ENCODE measurements at places on chromosomes 3 and 15. TPM values are rescaled to one million over a fixed set of nuclear protein-coding genes. Genes with fewer than 3 reads are reported as not detected.

GRCh38 chr3:153242896-153243295 lies 80.9 kb downstream of the RAP2B start:
- H3K4me1 ChIP-seq = no peaks in the 10 kb centered on the region
- DNase-seq = no peak
- H3K27ac ChIP-seq = no peak overlapping the region

GRCh38 chr3:18740631-18741583 lies 315.8 kb upstream of the SATB1 start:
- H3K36me3 ChIP-seq = no peaks in the 10 kb centered on the region
- no peaks in the 10 kb centered on the region for H3K27me3 ChIP-seq
- no peaks in the 10 kb centered on the region for H3K4me1 ChIP-seq
- peak; percentile 20 for DNase-seq
- peak overlapping the region; percentile 16 for H3K27ac ChIP-seq

GRCh38 chr15:20645956-20646355 lies 104.4 kb upstream of the GOLGA6L6 start:
- DNase-seq = no peak
- no peak overlapping the region for H3K27ac ChIP-seq
- H3K4me1 ChIP-seq = no peaks in the 10 kb centered on the region
- no peaks in the 10 kb centered on the region for H3K27me3 ChIP-seq

- no peak for DNase-seq
- no peak overlapping the region for H3K27ac ChIP-seq
- no peaks in the 10 kb centered on the region for H3K27me3 ChIP-seq
Measured at GRCh38 chr15:46088486-46089445, 453.9 kb downstream of the SQOR start.

GRCh38 chr3:88462230-88462629 lies 312.5 kb downstream of the C3orf38 start:
- H3K4me3 ChIP-seq = no peak overlapping the region
- H3K36me3 ChIP-seq = no peaks in the 10 kb centered on the region
- no peak overlapping the region for H3K27ac ChIP-seq

DNA sequence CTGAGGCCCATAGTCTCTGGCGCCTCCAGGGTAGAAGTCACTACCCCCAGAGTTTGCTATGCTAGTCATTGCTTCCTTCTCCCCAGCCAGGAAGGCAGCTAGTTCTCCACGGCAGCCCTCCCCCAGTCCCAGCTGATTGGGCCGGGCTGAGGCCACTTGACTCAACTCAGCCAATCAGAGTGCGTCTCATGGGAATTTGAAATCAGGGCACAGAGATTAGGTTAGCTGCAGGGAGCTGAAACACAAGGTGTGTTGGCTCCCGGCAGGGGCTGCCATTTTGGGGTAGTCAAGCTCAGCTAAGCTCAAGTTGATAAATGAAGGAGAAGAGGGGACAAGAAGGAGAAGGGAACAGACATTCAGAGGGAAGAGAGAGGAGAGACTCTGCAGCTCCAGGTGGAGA lies 32.8 kb downstream of the LINGO1 start:
- H3K36me3 ChIP-seq = no peaks in the 10 kb centered on the region
- H3K27me3 ChIP-seq = no peaks in the 10 kb centered on the region
- H3K4me1 ChIP-seq = no peaks in the 10 kb centered on the region
- no peak overlapping the region for H3K4me3 ChIP-seq

DNA sequence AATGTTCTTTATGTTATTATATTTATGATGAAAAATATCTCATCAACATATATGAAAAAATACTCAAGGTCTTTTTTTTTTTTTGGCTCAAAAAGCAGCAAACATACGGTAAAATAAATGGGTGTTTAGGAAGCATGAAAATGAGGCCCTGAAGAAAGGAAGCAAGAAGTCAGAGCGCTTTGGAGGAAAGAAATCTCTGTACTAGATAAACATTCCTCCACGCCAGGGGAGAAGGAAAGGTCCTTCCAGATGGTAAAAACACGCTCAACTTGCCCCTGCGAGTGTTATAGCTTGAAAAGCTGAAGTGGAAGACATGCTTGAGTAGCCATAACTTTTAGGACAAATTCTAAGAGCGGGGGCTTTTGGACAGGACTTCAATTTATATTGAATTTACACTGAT lies 52.9 kb downstream of the FEM1B start:
- no peaks in the 10 kb centered on the region for H3K4me1 ChIP-seq
- DNase-seq = no peak
- H3K27ac ChIP-seq = no peak overlapping the region
- no peaks in the 10 kb centered on the region for H3K36me3 ChIP-seq
- no peaks in the 10 kb centered on the region for H3K27me3 ChIP-seq

DNA sequence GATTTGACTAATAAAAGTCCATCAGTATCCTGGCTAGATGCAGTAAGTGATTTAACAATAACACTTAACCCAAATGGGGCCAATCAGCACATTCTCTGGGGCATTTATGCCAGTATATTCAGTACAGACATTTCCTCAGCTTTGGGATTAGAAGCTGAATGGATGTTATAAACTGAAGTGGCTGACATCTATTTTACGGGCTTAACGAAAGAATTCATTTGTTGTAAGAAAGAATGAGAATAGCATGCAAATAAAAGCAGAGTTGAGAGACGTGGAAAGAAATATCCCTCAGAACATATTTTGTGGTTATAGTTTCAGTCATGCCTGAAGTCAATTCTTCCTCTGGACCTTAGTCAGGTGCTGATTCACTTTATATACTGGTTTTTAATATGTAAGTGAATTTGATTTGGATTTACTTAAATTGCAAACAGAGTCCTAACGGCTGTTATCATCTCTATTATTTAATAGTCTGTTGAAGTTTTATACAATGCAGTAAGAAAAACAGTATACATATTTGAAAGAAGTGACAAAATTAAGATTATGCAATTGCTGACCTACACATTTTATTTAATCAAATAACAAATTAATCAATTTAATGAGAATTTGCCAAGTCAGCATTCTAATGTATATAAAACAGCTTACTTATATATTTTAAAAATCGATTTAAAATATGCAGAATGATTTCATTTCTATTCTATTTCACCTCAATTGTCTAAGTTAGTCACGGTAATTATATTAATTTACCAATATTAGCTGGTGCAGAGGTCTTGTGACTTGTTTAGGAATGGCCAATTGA lies 513.9 kb upstream of the CADM2 start:
- no peaks in the 10 kb centered on the region for H3K4me1 ChIP-seq
- H3K27ac ChIP-seq = no peak overlapping the region
- no peak overlapping the region for H3K4me3 ChIP-seq

DNA sequence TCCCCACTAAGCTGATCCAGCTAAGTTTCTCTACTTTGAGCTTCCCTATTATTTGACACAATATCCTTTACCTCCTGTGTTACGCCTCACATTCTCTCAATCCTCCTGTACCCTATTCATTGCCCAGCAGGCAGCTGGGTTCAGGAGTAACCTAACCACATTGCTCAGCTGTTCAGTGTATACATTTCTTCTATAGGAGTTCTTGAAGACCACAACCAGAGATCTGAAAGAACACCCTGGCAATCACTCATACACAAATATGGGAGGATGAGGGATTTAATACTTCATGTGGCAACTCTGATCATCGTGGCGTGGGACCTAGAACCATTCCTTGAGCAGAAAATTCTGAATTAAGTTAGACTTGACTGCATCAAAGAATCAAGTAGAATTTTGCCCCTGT lies 346.8 kb upstream of the ARPP21 start:
- H3K27ac ChIP-seq = no peak overlapping the region
- DNase-seq = no peak
- H3K4me3 ChIP-seq = no peak overlapping the region
- H3K36me3 ChIP-seq = no peaks in the 10 kb centered on the region
- no peaks in the 10 kb centered on the region for H3K4me1 ChIP-seq
- no peaks in the 10 kb centered on the region for H3K27me3 ChIP-seq

GRCh38 chr15:66389859-66390381 lies 3.2 kb downstream of the MAP2K1 start:
- H3K36me3 ChIP-seq = no peaks in the 10 kb centered on the region
- H3K27ac ChIP-seq = no peak overlapping the region
- no peak for DNase-seq

GRCh38 chr15:88656760-88657221 lies 18.0 kb downstream of the ISG20 start:
- H3K4me3 ChIP-seq = no peak overlapping the region
- no peaks in the 10 kb centered on the region for H3K36me3 ChIP-seq
- no peaks in the 10 kb centered on the region for H3K27me3 ChIP-seq

- peaks cover 4% of the 10 kb centered on the region for H3K4me1 ChIP-seq
- H3K36me3 ChIP-seq = no peaks in the 10 kb centered on the region
- H3K27ac ChIP-seq = no peak overlapping the region
- no peaks in the 10 kb centered on the region for H3K27me3 ChIP-seq
- H3K4me3 ChIP-seq = peak overlapping the region; percentile 91
Measured at GRCh38 chr15:91021516-91022074, 799 bp downstream of the VPS33B start.

DNA sequence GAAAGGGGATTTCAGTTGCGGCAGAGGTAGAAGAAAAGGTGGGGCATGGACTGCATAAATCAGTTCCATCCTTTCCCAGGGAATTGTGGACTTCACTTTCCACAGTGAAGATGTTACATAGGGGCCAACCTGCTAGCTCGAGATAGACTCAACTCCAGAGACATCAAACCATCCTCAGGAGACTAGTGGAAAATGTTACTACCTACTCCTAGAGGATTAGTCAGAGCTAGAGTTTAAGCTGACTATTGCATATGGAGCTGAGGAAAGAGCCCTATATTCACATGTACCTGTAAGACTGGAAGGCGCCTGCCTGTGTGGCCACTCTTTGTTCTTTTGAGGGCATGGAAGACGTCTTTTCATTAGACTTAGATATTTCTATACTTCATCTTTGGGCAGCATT lies 69.2 kb downstream of the KLHL25 start:
- peaks cover 10% of the 10 kb centered on the region for H3K36me3 ChIP-seq
- no peak overlapping the region for H3K4me3 ChIP-seq
- H3K27me3 ChIP-seq = no peaks in the 10 kb centered on the region
- no peak overlapping the region for H3K27ac ChIP-seq
- no peak for DNase-seq
- H3K4me1 ChIP-seq = no peaks in the 10 kb centered on the region

- no peaks in the 10 kb centered on the region for H3K36me3 ChIP-seq
- H3K4me3 ChIP-seq = no peak overlapping the region
- H3K27me3 ChIP-seq = no peaks in the 10 kb centered on the region
- no peak overlapping the region for H3K27ac ChIP-seq
- H3K4me1 ChIP-seq = no peaks in the 10 kb centered on the region
Measured at GRCh38 chr3:72629191-72629631, 219.0 kb downstream of the SHQ1 start.

DNA sequence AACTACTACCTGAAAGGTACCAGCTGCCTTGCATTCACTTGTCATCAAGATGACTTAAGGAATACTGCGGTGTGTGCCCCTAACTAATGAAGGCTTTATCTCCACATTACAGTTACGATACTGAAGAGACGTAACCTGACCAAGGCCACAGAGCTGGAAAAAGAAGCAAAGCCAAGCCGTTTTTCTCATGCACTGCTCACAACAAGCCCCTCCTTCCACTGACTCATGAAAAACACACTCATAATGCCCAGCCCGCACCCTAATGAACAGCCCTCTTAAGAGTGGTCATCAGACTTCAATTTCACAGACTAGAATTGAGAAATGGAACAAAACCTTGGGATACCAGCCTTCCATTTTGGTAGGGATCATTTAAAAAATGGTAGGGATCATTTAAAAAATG lies 11.6 kb downstream of the PSMD6 start:
- H3K4me3 ChIP-seq = no peak overlapping the region
- no peaks in the 10 kb centered on the region for H3K27me3 ChIP-seq
- H3K27ac ChIP-seq = no peak overlapping the region
- no peaks in the 10 kb centered on the region for H3K4me1 ChIP-seq

- peak overlapping the region; percentile 34 for H3K4me3 ChIP-seq
- H3K27me3 ChIP-seq = no peaks in the 10 kb centered on the region
- no peak for DNase-seq
- H3K4me1 ChIP-seq = no peaks in the 10 kb centered on the region
- no peaks in the 10 kb centered on the region for H3K36me3 ChIP-seq
Measured at GRCh38 chr15:99485992-99486370, 79.8 kb upstream of the MEF2A start.

- no peaks in the 10 kb centered on the region for H3K36me3 ChIP-seq
- H3K4me1 ChIP-seq = no peaks in the 10 kb centered on the region
- no peak overlapping the region for H3K4me3 ChIP-seq
Measured at GRCh38 chr15:73518876-73519733, 76.1 kb downstream of the REC114 start.

GRCh38 chr3:140505213-140505612 lies 172.7 kb upstream of the TRIM42 start:
- no peak for DNase-seq
- no peaks in the 10 kb centered on the region for H3K36me3 ChIP-seq
- no peak overlapping the region for H3K4me3 ChIP-seq
- no peak overlapping the region for H3K27ac ChIP-seq
- no peaks in the 10 kb centered on the region for H3K27me3 ChIP-seq

DNA sequence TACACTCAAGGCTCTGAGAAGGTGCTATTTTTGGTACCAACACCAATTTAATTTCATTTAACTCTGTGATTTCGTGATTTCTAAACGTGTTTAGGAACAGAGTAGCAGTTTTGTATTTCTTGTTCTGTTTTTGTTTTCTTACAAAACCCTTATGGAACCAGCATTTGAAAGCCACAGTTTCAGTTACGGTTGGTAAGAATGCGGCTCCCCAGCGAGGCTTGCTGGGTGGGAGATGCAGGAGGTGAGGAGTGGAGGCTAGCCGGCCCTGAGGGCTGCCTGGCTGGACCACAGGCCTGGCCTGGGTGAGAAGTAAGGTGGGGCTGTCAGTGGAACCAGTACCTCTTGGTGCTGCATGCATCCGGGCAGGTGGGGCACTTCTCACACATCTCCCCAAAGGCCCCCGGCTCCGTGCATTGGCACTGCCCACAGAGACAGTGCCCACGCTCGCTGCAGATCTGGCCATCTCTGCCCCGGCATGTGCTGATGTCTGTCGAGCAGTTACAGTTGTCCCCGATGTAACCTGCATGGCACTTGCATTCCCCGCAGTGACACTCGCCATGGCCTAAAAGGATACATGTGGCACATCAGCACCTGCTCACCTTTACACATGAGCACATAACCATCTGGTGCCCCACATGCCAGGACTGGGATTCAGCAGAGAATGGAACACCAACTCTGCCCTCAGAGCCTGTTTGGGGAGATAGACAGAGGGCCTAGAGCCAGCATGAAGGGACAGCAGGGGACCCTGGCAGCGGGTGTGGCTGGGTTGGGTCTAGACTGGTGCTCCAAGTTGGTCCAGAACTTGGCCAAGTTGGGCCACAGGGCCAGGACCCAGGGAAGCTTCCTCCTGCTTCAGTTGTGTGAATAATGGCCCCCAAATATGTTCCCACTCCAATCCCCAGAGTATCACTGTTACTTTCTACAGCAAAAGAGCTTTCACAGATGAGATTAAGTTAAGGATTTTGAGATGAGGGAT lies 43.4 kb downstream of the UMPS start:
- no peak overlapping the region for H3K4me3 ChIP-seq
- H3K36me3 ChIP-seq = no peaks in the 10 kb centered on the region
- H3K27ac ChIP-seq = no peak overlapping the region
- H3K4me1 ChIP-seq = no peaks in the 10 kb centered on the region

- no peak overlapping the region for H3K27ac ChIP-seq
- H3K4me3 ChIP-seq = no peak overlapping the region
- no peaks in the 10 kb centered on the region for H3K27me3 ChIP-seq
- no peaks in the 10 kb centered on the region for H3K36me3 ChIP-seq
Measured at GRCh38 chr15:63210151-63211091, 21.0 kb downstream of the RAB8B start.

GRCh38 chr15:33296050-33296449 lies 14.7 kb upstream of the RYR3 start:
- H3K4me3 ChIP-seq = no peak overlapping the region
- H3K27me3 ChIP-seq = no peaks in the 10 kb centered on the region
- H3K4me1 ChIP-seq = no peaks in the 10 kb centered on the region
- H3K27ac ChIP-seq = no peak overlapping the region

Gene EXD1
- not detected for total RNA-seq

Gene C3orf20
- not detected for total RNA-seq

Gene NRG4
- 1.1 TPM for total RNA-seq

Gene GREM1
- 39.3 TPM for total RNA-seq

All from colonic mucosa (tissue), 4 donors.